Aorta (tissue), 5 donors: ENCODE measurements at places on chromosomes 6 and 20. TPM values are rescaled to one million over a fixed set of nuclear protein-coding genes. Genes with fewer than 3 reads are reported as not detected.
A peak's percentile ranks its signal among the peaks of the same experiment; 100 is the strongest.

The THBS2 gene
- 700 TPM for total RNA-seq

The TMEM217 gene
- total RNA-seq, result 2.2 TPM

DNA sequence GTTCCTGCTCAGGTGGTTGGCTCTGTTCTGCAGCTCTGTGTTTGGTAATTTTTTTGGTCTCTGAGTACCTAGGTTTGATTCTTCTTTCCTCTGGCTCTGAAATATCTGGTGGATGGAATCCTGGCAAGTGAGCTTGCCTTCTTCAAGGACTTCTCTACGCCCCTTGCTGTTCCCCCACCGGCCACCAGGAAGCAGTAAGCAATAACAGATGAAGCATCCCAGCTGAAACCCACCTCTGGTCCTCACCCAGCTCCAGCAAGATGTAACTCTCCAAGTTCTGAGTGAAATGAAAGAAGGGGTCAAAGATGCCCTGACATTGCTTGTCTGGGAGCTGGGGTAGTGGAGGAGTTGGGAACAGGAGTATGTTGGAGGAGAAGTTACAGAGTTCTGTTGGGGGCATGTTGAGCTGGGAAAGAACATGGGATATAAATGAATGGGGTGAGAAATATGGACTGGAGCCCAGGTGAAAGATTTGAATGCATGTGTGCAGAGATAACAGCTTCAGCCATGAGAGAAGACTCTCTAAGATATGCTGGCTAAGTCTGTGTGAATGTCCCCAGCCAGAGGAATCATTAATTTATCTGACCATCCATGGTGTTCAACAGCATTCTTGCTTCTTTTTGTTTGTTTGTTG, 51.3 kb upstream of the GLP1R start:
- H3K27me3 ChIP-seq, result no peaks in the 10 kb centered on the region
- no peaks in the 10 kb centered on the region for H3K4me1 ChIP-seq
- H3K4me3 ChIP-seq, result no peak overlapping the region

GRCh38 chr20:1528811-1529210, 28.7 kb downstream of the SIRPD start:
- no peak overlapping the region for H3K27ac ChIP-seq

DNA sequence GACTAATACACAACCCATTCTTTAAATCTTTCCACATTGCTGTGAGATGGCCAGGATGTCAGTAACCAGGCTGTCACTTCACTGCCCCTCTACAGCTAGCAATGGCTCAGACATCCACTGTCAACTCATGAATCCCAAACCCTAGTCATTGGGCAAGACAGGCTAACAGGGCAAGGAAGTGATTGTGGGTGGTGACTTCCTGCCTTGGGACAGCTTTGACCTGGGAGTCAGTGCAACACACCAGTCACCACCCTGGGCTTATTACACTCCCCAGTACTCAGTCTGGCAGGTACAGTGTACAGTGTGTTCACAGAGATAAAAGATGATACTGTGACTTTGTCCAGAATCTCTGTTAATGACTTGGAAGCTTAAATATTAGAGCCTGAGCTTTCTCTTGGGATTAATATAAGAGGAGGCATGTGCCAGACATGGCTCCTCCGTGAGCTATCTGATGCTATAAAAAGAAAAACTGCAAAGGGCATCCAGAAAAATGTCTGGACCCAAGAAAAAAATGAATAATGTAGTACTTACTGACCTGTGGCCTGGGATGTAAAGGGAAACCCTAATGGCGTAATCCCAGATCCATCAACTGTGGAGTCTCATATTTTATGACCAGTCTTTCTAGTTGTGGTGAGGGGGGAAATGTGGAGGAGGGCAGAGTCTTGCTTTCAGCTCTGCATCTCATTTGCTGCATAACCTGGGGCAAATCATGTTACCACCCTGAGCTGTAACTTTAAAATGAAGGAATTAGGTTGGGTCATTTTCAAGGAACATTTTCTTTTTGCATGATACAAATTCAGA, 244.4 kb downstream of the SLC24A3 start:
- H3K4me3 ChIP-seq, result no peak overlapping the region
- no peaks in the 10 kb centered on the region for H3K4me1 ChIP-seq
- H3K27me3 ChIP-seq, result no peaks in the 10 kb centered on the region
- H3K27ac ChIP-seq, result no peak overlapping the region
- DNase-seq, result no peak

The ZBTB12 gene
- 1.8 TPM for total RNA-seq

DNA sequence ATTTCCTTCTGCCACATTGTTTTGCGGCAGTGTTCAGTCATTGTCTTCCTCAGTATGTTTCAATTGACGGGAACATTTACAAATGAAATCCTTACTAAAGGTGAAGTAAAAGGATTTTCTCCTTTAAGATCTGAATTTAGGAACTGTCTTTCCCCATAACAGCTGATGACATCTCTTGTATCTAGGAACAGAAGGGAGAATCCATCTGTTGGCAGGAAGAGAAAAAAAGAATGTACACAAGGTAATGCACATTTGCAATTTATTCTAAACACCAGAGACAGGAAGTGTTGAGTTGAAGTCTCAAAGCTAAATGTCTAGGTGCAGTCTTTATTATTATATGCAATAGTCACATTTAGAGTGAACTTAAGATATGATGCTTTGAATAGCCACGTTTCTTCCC, 334.5 kb downstream of the HDGFL1 start:
- no peak overlapping the region for H3K27ac ChIP-seq
- H3K36me3 ChIP-seq, result no peaks in the 10 kb centered on the region
- H3K4me1 ChIP-seq, result no peaks in the 10 kb centered on the region
- no peak overlapping the region for H3K4me3 ChIP-seq

GRCh38 chr20:38095017-38095686, 61.6 kb downstream of the RPRD1B start:
- no peaks in the 10 kb centered on the region for H3K4me1 ChIP-seq
- no peak overlapping the region for H3K27ac ChIP-seq
- no peak overlapping the region for H3K4me3 ChIP-seq
- H3K27me3 ChIP-seq, result no peaks in the 10 kb centered on the region

DNA sequence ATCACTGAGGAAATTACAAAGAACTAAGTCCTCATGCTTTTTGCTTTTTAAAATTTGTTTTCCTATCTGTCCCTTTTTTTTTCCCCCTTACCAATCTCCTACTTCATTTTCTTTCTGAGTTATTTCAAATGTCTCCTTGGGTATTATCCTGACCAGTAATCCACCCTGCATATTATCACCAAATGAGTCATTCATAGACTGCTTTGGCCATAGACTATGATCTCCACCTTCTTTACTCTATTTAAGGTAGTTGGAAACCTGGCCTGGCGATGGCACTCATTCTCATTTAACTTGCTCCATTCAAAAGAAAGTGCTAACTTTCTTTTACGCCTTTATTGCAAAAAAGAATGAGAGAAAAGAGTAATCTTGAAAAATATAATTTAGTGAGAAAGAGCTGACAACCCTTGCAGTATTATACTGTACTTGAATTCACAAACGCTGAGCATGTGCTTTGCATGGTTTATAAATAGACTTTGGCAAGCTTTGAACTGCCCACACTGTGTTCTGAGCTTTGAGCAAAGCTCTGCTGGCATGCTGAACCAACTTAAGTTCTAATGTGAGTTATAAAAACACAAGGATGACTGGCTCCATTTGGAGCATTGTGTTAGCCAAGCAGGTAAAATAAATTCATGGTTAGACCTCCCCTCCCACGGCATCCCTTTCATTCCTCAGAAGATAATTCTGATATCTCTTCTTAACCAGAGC, 198.9 kb downstream of the NKAIN2 start:
- H3K4me3 ChIP-seq, result no peak overlapping the region
- no peaks in the 10 kb centered on the region for H3K27me3 ChIP-seq
- no peak overlapping the region for H3K27ac ChIP-seq
- no peaks in the 10 kb centered on the region for H3K4me1 ChIP-seq
- no peak for DNase-seq

DNA sequence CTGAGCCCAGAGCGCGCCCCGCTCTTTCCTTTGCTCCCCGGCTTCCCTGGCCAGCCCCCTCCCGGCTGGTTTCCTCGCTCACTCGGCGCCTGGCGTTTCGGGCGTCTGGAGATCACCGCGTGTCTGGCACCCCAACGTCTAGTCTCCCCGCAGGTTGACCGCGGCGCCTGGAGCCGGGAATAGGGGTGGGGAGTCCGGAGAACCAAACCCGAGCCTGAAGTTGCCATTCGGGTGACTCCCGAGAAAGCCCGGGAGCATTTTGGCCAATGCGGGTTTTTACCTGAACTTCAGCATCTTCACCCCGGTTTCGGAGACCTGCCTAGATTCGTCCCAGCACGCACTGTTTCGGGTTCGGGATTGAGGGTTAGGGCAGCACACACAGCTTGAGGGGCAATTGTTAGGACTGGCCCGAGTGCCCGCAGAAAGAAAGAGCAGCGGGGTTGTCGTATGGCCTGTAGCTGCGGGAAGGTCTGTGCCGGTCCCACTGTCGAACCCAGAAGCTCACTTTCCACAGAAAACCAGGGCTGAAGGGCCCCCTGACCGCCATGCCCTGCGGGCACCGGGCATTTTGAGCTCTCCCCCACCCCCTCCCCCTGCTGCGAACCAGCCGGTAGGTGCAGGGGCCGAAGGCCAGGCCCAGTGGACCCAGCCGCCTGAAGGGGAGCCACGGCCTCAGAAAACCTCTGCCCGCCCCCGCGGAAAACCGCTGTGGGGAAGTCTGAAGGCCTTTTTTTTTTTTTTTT, 2.1 kb downstream of the FOXP4 start:
- H3K27me3 ChIP-seq, result no peaks in the 10 kb centered on the region
- peaks cover 3% of the 10 kb centered on the region for H3K4me1 ChIP-seq
- peak overlapping the region; percentile 96 for H3K4me3 ChIP-seq
- H3K36me3 ChIP-seq, result no peaks in the 10 kb centered on the region
- no peak overlapping the region for H3K27ac ChIP-seq

The FOXQ1 gene
- not detected for total RNA-seq

The EMILIN3 gene
- total RNA-seq, result 0.39 TPM

DNA sequence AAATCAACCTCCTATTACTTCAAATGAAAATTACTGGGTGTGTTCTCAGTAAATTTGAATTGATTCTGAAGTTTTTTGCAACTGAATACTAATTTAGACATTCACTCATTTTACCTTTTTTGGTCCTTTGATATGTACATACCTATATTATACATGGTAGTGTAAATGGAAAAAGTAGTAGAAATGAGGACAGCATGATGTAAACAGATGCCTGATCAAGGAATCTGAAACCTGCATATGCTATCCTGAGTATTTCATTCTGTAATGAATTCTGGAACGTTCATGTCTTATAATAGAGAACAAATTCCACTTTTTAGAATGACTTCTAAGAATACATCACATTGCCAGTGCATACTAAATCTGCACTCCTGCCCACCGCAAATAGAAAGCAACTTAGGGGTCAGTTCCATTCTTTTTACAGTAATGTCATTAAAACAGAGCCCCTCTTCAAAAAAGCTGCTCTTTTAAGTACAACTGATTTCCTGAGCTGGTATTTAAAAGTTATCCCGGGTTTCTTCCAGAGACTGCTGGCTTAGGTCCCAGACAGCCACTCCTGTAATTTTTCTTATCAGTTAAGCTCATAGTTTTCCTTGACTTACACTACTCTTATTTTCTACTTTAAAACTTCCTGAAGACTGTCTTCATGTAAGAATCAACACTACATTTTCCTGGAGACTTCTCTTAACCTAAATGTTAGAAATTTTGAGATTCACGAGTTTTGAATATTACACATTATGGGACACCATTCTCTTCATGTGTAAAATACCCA, 48.4 kb downstream of the MAP3K7 start:
- H3K4me3 ChIP-seq, result no peak overlapping the region
- H3K36me3 ChIP-seq, result peaks cover 2% of the 10 kb centered on the region
- no peaks in the 10 kb centered on the region for H3K27me3 ChIP-seq
- no peak overlapping the region for H3K27ac ChIP-seq
- no peak for DNase-seq
- no peaks in the 10 kb centered on the region for H3K4me1 ChIP-seq

DNA sequence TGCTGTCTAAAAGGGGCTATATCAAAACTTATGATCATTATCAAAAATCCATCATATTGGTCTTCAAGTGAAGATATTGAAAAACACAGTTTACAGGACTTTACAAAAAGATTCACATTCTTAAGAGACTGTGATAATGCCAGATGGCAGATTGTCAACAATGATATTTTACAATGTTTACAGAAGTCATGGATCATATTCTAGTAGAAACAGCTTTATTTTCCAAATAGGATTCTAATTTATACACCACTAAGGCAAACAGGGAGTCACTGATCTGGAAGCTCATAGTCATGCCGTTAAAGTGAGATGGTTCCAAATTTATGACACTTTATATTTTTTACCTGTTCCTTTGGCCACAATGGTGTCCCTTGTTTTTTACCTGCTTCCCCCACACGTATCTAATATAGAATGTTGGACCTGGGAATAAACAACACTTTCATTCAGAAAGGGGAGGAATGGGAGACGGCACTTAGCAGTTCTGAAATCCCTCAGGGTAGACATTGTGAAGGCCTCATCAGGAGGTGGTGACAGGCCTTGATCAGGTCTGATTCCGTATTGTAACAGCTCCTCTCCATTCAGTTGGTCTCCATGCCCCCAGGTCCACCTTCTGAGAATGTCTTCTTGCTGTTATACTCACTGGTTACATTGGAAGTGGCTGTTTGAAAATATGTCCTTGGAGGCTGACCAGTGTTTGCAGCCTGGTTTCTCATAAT, 228.6 kb downstream of the ADGB start:
- no peaks in the 10 kb centered on the region for H3K36me3 ChIP-seq
- no peaks in the 10 kb centered on the region for H3K4me1 ChIP-seq
- no peak overlapping the region for H3K4me3 ChIP-seq

DNA sequence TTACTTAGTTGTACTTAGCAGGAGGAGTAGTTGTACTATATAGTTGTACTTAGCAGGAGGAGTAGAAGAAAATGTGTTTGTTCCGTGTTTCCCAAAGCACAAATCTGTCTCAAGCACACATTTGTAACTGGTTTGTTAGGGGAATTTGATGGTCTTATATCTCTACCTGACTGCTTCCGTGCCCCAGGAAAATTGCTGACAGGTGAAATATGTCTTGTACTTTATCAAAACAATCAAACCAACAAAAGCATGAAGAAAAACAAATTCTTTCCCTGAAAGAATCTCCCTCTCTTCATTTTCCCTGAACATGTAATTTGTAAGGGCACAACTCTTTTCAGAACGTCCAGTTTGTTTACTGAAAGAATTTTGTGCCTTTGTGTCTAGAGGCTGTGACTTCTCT, 106.6 kb upstream of the RGS17 start:
- H3K27me3 ChIP-seq, result no peaks in the 10 kb centered on the region
- H3K36me3 ChIP-seq, result no peaks in the 10 kb centered on the region
- H3K4me3 ChIP-seq, result no peak overlapping the region

DNA sequence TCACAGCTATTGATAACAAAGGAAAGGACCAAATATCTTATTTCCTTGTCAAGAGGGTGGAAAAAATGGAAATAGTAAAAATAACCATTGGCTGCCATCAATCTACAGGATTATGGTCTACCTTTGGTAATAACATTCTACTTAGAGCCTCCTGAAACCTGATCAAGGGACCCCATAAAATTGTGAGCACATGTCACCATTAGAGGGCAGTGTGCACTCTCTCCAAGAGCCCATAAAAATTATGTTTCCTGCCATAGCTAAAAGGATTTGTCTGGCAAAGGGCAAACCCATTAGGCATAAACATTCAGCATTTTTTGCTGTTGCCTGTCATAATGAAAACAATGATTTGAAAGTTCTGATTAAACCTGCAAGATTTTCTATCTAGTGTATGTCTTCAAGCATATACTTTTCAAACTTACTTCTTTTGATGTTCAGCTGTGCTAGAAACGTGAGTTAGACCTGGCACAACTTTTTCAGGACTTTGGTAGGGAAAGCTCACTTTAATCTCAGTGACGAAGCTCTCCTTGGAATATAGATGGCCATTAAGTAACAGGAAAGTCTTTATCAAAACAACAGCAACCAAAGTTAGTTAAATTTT, 120.7 kb upstream of the ZFP64 start:
- H3K36me3 ChIP-seq, result no peaks in the 10 kb centered on the region
- H3K4me1 ChIP-seq, result no peaks in the 10 kb centered on the region
- no peaks in the 10 kb centered on the region for H3K27me3 ChIP-seq
- H3K4me3 ChIP-seq, result no peak overlapping the region
- no peak overlapping the region for H3K27ac ChIP-seq
- DNase-seq, result no peak
